ENCODE measurements at places on chromosomes 5 and 9.

DNA sequence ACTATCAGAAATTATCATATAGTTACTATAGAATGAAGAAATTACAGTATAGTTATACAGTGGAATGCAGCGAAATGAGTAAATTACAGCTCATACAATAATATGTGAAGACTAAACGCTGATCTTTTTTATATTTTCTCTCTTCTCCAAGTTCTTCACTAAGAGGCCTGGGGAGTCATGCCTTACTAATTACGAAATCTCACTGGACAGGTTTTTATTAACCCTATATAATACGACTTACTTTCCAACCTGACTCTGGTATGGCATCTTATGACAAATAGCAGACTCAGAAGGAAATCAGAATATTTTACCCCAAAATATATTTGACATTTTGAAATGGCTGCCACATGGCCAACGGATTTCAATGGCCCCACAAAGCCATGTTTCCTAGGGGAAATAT is 9.1 kb downstream of the CARNMT1 start:
- DNase-seq = no peak

DNA sequence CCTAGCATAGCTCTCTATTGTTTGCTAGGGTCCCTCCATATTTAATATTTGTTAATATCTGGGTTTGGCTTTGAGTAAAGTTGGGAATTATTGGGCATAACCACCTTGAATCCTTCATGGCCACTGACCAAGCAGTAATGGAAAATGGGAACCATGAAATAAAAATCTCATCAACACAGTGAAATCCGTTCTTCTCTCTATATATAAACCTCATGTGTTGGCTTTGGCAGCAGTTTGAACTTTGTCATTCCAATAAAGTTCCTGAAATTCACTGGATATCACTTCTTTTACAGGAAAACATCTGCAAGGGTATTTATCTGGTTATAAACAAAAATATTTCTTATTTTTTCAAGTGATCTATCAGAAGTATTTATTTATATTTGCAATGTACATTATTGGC is 93.0 kb upstream of the MPDZ start:
- DNase-seq = no peak

- no peak for DNase-seq
Measured at GRCh38 chr5:5303242-5303641, 119.2 kb upstream of the ICE1 start.

- no peak for DNase-seq
Measured at GRCh38 chr9:129880654-129881546, 45.6 kb downstream of the USP20 start.

DNA sequence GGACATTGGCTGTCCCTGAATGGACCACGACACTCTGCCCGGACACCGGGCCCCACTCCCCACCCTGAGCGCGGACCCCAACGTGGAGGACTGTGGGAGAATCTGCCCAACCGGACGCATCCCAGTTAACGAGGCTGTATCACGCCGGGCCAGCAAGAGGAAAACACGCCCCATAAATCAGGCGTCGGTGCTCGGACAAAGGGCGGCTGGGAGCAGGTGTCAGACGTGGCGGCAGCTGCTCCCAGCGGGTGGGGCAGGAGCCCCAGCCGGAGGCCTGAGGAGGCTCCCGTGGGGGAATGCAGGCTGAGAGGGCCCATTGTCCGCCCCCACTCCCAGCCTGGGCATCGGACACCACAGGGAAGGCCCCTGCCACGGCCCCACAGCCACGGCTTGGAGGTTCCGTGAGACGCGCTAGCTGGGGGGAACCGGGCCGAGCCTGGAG is 19.2 kb downstream of the NOTCH1 start:
- DNase-seq = no peak

GRCh38 chr9:70603020-70603411 is 188.6 kb upstream of the KLF9 start:
- no peak for DNase-seq

DNA sequence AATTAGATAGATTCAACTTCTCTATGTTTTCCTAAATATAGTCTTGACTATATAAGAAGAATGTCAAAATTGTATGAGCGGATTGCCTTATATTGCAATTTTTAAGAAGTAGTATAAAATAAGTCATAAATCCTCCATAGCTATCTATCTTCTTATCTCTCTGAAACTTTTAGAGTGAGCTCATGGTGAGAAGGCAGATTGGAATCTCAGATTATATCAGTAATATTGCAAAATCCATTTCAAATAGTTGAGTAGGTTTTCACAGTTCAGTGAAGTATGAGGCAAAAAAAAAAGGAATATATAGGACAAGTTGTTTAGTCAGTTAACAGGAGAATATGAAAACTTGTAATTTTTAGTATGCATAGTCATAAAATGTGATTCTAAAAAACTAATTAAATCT is 156.4 kb downstream of the FAM174A start:
- DNase-seq = no peak

DNA sequence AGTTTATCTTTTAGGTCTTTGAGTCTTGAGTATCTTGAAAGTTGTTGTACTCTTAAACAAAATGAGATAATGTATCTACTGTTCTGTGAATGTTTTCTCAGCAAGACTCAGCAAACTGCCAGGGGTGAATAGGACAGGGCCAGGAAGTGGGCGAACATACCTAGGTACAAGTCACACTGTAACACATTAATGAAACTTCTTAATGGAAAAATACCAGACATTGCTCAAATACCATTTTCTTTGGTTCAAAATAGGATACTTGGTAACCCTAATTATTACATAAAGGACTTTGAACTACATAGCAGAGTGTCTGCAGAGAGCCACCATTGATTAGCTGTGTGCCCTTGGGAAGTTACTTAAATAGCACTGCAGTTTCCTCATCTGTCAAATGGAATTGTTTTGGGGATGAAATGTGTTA is 197.5 kb downstream of the ARHGEF28 start:
- DNase-seq = no peak

- DNase-seq = no peak
Measured at GRCh38 chr9:33446240-33446945, 1.0 kb downstream of the AQP3 start.

- no peak for DNase-seq
Measured at GRCh38 chr5:68345171-68345570, 129.6 kb downstream of the PIK3R1 start.

GRCh38 chr5:127772531-127772930 is 69.3 kb downstream of the CCDC192 start:
- DNase-seq = no peak

DNA sequence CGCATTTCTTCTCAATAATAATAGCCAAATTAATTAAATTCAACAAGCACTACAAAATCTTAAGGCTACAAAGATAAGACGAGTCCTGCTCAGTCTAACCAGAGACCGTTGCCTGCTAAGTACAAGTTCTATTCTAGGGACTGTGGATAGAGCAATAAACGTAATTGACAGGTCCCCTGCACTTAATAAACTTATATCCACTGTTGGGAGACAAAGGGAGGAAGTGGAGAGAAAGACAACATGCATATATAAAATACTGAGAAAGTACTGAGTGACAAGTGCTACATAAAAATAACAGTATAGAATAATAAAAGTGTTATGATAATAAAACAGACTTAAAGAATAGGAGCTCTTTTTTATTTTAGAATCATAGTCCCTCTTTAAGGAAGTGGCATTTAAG is 158.1 kb downstream of the MLLT3 start:
- DNase-seq = no peak

GRCh38 chr9:71656496-71656895 is 111.8 kb downstream of the CEMIP2 start:
- no peak for DNase-seq

DNA sequence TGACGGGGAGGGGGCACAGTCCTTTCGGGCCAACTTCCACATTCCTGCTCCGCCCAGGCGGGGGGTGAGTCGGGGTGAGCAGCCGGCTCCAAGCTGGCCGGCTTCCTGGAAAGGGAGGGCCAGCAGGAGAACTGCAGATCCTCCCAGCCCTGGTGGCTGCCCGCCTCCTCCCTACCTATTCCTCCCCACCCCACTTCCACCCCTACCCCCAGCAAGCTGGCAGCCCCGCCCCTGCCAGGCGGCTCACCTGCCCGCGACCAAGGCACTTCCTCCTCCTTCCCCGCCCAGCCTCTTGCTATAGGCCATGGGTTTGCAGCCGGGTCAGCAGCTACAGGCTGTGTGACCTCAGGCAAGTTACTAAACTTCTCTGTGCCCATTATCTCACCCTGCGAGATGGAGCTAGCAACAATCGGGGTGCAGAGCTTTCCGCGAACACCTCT is 5.6 kb upstream of the IRF1 start:
- peak; percentile 62 for DNase-seq

- DNase-seq = no peak
Measured at GRCh38 chr9:108642871-108643270, 212.9 kb downstream of the ACTL7B start.

- DNase-seq = no peak
Measured at GRCh38 chr9:114318416-114318815, 4.5 kb upstream of the ORM1 start.

- DNase-seq = no peak
Measured at GRCh38 chr9:72491242-72491641, 30.2 kb upstream of the TMC1 start.

DNA sequence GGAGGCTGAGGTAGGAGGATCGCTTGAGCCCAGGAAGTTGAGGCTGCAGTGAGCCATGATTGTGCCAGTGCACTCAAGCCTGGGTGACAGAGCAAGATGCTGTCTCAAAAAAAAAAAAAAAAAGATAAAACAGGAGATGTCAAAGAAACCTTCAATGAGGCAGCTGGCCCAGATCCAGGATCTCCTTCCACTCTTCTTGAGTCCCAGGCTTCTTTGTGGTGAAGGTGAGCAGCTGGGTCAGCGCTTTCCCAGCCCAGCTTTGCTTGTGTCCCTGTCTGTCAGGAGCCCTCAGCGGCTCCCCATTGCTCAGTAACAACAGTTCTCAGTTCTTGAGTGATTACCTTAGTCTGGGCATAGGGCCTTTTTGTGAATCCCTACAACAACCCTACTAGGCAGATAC is 69.4 kb upstream of the PSD2 start:
- no peak for DNase-seq

- no peak for DNase-seq
Measured at GRCh38 chr5:38888041-38888440, 42.2 kb downstream of the OSMR start.

GRCh38 chr9:128159522-128159783 is 612 bp upstream of the BBLN start:
- no peak for DNase-seq

DNA sequence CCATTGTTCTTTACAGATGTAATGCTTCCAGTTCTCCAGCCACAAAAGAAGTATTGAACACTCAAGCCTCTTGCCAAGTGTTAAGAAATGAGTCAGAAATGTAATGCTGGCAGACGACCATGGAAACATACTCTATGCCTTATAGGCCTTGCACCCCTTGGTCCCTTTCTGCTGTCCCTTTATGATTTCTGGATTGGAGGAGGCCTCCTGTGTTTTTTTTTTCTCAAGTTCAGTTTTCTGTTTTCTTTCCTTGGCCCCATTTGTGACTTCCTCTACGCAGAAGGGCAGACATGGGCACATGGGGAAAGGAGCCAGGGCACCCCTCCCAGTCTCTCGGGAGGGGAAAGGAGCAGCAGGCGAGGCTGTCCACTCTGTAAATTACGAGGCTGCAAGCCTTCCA is 53.4 kb downstream of the SNX18 start:
- no peak for DNase-seq

DNA sequence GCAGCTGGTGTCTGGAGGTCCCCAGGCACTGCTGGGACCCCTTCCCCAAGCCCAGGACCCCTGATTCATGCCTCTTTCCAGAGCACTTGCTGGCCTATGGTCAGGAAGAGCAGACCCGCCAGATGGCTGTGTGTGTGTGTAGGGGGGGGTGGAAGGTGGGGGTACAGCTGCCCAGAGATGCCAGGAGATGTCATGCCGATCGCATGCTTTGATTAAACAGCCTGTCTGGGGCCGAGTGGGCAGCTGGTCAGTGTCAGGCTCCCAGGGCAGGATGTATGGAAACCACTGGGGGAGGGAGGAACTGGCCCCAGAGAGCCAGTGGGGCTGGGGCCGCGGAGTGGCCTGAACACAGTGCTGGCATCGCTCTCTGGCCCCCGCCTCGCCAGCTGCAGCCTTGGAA is 23.7 kb downstream of the RXRA start:
- no peak for DNase-seq

- no peak for DNase-seq
Measured at GRCh38 chr5:6686501-6686900, 26.7 kb upstream of the TENT4A start.

- no peak for DNase-seq
Measured at GRCh38 chr5:76384189-76384588, 18.9 kb upstream of the IQGAP2 start.

DNA sequence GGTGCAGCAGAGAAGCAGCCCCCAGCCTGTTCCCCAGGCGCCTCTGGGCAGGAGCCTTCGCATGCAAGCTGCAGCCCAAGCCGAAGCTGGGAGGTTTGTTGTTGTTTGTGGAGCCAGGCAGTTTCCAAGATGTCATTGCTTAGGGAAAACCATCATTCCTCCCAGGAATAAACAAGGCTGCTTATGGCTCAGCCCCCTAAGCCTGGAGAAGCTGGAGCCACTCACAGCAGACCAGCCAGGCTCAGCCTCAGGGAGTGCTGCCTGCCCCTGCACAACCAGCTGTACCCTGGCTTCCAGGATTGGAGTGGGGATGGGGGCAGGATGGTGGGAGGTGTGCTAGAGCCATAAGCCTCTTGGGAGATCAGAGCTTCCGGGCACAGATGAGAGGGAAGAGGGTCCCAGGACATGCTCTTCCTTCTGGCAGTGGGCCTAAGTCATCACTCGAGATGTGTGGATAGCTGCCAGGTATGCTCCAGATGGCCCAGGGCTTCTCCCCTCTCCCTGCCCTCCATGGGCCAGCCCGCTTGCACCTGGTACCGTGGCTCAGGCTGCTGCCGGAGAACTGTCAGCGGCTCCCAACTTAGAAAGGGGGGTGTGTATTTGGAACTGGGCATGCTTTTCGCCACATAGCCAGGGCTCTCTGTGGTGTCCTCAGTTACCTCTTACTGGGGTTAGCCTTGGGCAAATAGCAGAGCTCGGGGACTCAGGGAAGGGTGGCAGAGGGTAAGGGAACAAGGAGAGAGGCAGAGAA is 105.2 kb downstream of the RGS3 start:
- no peak for DNase-seq

DNA sequence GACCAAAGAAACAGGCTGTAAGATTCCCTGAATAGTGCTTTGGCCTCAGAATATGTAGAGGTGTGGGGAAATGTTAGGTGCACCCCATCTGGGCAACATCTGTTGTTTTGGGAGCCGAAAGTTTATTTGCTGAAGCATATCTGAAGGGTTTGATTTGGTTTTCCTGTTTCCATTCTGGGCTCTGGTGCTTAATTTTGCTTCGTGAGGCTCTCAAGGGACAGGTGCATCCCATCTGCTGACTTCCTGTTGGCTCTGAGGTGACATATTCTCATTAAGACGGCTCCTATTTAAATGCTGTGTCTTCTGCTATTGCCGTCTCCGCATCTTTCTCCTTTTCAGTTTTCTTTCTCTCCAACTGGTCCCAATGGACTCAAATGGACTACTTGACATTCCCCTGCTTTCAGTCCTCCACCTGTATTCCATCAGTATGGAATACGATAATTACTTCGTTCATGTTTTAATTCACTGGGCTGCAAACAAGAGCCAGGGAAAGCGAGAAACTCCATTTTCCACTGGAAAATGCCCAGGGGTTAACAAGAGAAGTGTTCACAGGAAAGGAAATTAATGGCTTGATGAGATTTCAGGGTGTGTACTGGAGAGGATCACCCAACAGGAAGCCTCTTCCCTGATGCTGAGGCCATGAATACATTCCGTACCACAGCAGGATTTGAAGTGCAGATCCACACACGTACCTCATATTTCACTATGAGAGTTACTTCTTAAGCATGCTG is 104.0 kb downstream of the MTX3 start:
- no peak for DNase-seq
